Fibroblast of lung (primary cell): ENCODE measurements at places on chromosomes 16 and 17.

GRCh38 chr16:84986102-84986501 is 25.2 kb downstream of the ZDHHC7 start:
- no peak for DNase-seq

DNA sequence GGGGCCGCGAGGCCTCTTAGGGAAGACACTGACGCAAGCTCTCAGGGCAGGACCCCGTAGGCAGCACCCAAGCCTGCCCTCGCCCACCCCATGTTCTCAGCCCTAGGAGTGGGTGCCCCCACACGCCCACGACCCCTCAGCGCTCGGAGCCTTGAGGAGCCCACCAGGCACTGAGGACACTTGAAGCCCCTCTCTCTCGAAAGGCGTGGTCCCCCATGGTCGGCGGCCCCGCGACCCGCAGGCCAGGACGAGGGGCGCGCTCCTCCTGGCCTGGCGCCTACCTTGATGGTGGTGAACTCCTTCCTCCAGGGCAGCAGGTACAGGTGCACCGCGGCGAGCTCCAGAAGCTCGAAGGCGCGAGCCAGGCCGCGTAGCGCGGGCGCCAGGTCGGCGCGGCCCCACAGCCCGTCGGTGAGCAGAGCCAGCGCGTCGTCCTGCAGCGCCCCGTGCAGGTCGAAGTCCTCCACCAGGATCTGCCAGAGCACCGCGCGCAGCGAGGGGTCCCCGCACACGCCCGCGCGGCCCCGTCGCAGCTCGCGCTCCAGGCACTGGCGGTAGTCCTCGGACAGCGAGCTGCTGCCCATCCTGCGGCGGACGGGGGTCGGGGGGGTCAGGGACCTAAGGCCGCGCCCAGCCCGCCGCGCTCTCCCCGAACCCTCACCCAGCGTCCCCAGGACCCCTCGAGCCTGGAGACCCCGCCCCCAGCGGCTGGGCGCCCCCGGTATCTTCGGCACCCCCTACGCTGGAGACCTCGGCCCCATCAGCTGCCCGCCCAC is 668 bp downstream of the SPATA2L start:
- DNase-seq, result peak; percentile 41

GRCh38 chr17:59534583-59534982 is 30.8 kb upstream of the DHX40 start:
- DNase-seq, result no peak

DNA sequence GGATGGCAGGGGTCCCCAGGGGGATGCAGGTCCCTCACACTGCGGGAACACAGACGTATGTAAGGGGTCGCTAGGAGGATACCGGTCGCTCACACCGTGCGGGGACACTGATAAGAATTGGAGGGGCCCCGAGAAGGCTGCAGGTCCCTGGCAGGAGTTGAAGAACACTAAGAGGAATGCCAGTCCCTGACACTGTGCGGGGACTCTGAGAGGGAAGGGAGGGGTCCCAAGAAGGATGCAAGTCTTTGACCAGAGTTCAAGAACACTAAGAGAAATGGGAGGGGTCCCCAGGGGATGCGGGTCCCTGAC is 510 bp downstream of the ERCC4 start:
- DNase-seq, result no peak

GRCh38 chr17:5000237-5000639 is 2.5 kb downstream of the KIF1C start:
- no peak for DNase-seq
